Left hindlimb (tissue), 1 donor: ENCODE measurements at places on chromosomes 2 and 18.

DNA sequence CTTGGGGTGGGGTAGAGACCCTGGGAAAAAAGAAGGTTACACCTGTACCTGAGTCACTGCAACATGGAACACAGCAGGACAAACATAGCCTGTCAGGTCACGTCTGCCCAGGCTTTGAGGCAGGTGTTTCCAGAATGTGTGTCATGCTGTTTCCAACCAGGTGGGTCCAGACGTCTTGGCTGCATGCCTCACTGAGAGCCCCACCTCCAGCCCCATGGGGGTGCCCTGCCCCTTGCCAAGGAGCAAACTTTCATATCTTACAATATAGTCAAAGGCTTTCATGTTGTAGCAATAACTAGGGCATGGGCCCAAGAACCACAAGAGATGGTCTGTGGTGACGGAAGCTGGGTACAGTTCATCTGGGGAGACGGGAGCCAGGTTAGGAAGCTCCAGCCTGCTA is 499.7 kb downstream of the BCL11A start:
- no peak for DNase-seq

GRCh38 chr2:74566754-74567085 is 12.2 kb downstream of the DOK1 start:
- peak; percentile 61 for DNase-seq

DNA sequence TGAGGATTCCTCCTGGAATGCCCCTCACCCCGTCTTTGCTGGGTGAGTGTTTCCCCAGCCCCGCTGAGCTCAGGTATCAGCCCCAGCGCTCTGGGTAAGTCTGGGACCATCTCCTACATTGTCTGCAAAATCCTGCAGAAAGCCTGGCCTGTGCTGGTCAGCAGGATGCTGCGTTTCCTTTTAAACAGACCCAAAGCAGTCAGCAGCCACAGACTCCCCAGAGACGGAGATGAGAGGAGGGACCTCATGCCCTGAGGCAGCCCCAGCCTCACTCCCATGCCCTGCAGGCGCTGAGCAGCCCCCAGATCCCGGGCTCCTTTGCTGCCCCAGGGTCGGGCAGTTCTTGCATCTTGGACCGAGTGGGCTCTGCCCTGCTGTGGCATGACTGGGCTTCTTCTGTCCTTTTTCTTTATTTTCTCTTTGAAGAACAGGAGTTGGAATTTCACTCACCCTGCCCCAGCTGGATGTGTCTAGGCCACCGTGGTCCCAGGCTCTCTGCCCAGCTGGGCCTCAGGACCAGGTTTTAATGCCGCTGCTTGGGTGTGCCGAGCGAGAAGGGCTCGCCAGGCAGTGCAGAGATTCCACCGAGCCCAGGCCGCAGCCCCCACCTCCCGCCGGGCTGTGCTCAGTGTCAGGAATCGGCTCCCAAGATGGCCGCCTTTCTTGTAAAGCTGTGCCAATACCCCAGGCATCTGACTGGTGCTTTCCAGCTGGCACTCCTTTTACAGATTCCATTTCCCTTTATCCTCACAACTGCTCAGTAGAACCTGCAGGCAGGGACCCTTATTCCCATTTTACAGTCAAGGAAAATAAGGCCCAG is 43.6 kb downstream of the ODC1 start:
- peak; percentile 61 for DNase-seq

DNA sequence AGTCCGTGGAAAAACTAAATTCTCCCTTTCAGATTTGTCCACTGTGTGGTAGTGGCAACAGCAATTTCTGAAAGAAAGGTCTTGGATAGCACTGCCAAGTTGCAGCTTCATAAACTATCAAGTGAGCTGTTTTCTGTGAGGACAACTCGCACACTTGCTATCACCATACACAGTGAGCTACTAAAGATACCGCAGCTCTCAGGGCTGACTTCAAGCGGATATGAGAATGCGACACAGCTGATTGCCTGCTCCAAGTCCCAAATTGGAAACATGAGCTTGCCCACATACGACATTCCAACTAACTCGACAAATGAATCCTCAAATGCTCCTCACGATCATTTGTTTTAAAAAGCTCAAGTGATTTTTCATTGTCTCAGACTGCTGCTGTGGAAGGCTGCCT is 46.2 kb downstream of the E2F6 start:
- no peak for DNase-seq

DNA sequence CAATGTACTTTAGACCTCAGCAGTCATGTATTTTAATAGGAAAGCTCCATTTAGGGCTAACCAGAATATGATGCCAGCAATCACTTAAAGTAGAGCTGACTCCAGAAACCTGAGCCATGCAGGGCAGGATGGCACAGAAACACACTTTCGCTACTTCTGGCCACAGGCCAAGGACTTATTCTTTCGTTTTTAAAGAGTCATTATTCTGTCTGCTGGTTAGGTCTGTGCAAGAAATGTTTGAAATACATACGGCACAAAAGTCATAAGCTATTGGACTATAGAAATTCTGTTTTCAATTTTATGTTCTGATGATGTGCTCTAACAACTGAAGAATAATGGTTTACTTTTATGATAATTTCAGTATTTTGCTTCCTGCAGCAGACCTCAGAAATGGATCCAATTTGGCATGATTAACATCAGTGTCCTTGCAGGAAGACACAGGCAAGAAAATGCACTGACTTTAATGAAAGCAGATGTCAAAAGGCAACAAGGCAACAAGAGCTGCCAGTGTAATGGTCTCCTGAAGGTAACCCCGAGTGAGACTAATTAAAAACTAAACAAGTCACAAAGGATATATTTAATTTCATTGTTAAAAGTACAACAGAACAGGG is 114.4 kb upstream of the CHRNA1 start:
- DNase-seq, result no peak

DNA sequence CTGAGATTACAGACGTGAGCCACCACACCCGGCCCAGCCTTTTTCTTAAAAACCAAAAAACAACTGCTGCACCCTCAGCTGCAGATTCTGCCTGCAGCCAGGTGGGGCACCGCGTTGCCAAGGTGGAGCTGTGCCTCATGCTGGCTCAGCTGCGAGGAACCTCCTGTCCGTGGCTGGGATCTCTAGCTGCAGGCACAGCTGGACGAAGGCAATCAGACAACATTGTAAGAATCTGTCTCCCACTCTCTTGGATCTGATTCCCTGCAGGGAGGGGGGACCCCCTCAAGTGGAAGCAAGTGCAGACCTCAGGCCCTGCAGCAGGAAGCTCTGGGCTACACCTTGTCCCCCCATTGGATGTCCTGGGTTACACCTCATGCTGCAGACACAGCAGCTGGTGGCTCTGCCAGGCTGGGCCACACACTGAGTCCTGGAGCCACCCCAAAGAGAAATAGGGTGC is 24.1 kb downstream of the CIDEA start:
- DNase-seq, result no peak

DNA sequence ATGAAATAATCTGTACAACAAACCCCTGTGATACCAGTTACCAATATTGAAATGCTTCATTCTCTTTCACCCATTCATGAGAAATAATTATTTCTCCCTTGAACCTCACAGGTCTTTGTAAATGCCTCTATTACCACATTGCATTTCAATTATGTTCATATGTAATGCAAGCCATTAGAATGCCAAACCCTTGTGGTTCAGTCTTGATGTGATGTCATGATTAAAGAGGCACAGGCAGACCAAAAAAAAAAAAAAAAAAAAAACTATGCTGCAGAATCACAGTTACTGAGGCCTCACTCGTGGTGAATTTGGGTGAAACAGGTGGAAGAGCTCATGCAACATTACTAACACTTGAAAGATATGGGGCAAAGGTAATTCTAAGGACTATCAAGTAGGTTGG is 9.4 kb upstream of the EPG5 start:
- no peak for DNase-seq

DNA sequence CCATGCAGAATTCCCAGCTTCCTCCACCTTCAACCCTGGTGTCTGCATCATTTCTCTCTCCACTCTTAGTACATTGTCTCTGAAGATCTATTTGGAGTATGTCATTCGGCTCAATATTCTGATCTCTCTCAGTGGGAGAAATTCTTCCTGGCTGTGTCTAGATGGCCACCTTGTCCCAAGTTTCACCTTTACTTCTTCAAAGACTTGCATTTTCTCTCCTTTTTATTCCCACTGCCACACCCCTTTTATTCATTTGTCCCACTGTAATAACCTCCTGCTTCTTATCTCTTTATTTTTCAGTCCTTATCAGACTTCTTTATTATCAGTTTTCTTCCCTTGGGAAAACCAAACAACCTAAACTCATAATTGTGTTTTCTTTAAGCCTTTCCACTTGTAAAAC is 54.3 kb upstream of the CERS6 start:
- DNase-seq, result no peak

- no peak for DNase-seq
Observed at GRCh38 chr18:13868501-13869271, 44.7 kb downstream of the MC5R start.

DNA sequence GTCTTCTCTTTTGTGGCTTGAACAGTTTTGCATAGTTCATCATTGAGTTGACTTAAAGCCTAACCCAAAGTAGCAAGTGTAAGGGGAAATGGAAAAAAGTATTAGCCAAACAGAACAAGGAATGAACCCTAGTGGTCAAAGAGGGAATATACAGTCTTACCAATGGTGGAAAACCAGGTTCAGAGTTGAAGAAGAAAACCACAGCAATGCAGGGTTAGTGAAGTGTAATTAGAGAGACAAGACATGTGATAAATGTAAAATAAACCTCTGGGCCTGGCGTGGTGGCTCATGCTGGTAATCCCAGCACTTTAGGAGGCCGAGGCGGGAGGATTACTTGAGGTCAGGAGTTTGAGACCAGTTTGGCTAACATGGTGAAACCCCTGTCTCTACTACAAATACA is 2.4 kb downstream of the TTN start:
- DNase-seq, result no peak

DNA sequence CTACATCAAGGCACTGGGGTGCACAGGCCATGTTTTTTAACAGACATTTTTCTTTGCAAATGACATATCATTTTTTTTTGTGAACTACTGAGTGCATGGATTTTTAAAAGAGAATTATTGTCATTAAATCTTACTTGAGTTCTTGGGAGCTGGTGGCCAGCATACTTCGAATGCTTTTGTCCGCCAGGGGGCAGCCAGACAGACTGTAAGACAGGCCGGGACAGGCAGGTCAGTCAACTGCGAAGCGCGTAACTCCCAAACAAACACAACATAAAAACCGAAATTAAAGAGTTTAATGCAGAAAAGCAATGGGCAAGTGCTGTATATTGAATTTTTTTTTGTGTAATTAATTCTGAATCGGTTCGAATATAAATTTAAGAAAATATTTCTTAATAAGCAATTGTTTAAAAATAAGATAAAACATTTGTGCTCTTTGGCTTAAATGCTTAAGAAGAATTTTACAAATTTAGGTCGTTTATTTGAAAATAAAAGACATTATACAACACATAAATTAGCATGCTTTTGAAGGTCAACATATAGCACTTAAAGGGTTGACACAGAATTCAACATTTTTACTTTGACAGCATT is 142.2 kb upstream of the PXDN start:
- no peak for DNase-seq

DNA sequence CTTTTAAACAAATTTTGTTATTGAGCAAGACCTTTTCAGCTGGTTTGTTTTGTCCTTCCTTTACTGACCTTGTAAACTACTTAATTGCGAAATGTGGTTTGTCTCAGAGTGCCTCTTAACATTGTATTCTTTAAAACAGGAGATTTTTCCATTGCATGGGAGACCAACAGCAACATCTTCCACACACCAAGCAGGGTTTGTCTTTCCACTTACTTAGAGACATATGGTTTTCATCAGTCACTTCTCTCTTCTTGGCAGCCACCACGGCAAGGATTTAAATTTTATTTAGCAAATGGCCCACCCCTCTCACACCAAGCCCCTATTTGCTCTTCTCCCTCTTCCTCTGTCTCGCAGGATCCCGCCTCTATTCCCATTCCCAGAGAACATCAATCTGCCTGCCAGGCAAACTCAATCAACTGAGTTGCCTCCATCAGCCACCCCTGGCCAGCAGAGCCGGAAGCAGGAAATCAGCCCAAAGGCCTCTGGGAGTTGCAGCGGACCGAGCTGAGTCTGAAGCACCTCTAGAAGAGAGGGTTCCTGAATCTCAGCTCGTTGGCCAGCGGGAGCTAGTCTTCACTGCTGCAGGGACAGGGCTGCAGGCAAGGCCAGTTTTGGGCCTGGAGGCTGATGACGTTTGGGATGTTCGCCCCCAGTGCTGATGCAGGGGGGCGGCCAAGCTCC is 11.3 kb upstream of the CIB4 start:
- peak; percentile 77 for DNase-seq

DNA sequence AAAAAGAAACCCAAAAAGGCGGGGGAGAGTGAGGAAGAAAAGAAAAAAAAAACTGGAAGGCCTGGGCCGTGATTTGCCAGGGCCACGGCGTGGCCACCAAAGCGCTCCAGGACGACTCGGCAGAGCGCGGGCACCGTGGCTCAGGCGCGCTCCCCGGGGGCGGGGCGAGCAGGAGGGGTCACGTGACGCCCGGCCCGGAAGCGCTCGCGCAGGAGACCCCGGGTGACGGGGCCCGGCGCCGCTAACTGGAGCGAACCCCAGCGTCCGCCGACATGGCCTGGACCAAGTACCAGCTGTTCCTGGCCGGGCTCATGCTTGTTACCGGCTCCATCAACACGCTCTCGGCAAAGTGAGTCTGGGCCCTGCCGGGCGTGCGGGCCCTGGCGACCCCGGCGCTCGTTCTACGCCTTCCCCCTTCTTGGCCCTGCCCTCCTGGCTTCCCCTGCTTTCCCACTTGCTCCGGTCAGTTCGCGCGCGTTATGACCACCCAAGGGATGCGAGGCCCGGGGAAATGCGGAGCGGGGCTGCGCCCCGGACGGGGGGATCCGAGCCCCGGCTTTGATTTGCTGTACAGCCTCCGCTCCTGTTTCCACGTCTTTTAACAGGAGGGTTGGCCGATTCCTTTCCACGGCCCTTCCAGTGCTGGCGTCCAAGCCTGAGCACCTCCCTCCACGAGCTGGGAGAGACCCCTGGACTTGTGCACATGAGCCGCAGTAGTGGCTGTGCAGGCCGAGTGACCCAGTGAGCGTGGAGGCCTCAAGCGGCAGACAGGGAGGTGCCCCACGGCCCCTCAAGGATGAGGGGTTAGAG is at the start of gene SLC35F6:
Gene SLC35F6, plus strand, starts transcription at position 207 of the 810 bp plus-strand sequence. Its CDS starts 66 bp downstream, at position 273.
- DNase-seq, result peak; percentile 85

DNA sequence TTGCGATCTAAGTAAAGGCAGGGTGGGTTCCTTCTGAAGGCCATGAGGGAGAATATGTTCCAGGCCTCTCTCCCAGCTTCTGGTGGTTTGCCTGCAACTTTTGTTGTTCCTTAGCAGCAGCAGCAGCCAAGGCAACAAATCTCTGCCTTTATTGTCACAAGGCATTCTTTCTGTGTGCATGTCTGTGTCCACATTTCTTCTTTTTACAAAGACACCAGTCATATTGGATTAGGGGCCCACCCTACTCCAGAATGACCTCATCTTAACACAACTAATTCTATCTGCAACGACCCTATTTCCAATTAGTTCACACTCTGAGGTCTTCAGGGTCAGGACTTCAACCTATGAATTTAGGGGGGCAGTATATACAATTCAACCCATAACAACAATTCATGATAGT is 587.5 kb downstream of the XIRP2 start:
- no peak for DNase-seq

GRCh38 chr2:84131278-84131830 is 327.7 kb downstream of the SUCLG1 start:
- no peak for DNase-seq

DNA sequence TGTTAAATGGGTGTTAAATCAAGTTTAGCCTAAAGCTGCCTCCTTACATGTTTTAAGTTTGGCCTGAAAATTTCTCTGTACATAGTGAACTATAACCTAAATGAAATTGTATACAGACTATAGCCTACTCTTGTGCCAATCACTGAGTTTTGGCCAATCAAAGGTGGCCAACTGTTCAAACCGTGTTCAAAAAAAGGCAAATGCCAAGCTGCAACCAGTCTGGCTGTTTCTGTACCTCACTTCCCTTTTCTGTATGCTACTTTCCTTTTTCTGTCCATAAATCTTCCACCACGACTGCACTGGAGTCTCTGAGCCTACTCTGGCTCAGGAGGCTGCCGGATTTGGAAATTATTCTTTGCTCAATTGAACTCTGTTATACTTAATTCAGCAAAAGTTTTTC is 121.0 kb downstream of the SPOPL start:
- DNase-seq, result no peak
